ENCODE measurements at places on chromosomes 1 and 21.
A peak's percentile ranks its signal among the peaks of the same experiment; 100 is the strongest.

DNA sequence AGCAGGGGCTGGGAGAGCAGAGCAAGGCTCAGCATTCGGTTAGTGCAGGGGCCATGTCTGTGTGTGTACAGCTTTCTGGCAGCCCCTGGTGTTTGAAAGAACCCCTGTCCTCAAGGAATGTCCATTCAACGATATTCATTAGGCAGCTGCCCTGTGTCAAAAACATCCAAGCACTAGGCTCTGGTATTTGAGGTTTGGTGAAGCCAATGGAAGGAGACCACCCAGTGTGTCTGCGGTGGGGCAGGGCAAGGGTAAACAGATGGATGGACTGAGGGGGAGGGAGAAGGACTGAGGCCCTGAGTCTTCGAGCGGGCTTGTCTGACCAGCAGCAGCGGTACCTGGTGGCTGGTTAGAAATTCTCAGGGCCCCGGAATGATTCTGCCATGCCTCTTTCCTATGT is 155.6 kb upstream of the KLHDC7A start:
- DNase-seq: no peak

DNA sequence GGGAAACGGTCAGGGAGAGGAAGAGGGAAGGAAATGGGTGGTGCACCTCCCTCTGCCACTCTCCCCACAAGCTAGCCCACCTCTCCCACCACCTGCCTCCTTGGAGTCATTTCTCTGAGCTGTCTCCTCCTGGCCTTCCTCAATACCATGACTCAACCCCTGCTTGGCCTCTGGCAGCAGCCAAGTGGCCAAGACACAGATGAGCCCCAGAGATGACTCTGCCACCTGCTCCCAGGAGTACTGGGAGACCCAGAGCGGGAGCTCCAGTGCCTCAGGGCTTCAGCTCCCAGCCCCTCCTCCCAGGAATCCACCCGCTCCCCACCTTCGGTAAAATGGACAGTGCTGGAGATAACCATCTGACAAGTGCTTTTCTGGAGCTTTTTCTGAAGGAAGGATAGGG is 2.6 kb downstream of the S100A16 start:
- DNase-seq: no peak

- DNase-seq: no peak
Measured at GRCh38 chr1:66696771-66697170, 55.5 kb upstream of the DYNLT5 start.

DNA sequence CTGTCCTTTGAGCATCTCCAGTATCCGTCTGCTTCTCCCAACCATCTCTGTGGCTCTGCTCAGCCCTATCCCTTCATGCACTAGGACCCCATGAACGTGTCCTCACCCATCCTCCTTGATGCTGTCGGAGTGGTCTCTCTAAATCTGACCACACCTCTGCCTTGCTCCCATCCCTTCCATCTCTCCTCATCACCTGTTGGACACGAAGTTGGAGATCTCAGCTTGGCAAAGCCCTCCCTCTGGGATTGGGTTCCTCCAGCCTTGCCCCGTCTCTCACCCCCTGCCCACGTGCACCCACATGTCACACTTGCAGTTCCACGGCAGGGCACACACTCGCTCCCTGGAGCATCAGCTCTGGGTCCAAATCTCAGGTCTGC is 135.7 kb downstream of the ACTL8 start:
- DNase-seq: no peak

DNA sequence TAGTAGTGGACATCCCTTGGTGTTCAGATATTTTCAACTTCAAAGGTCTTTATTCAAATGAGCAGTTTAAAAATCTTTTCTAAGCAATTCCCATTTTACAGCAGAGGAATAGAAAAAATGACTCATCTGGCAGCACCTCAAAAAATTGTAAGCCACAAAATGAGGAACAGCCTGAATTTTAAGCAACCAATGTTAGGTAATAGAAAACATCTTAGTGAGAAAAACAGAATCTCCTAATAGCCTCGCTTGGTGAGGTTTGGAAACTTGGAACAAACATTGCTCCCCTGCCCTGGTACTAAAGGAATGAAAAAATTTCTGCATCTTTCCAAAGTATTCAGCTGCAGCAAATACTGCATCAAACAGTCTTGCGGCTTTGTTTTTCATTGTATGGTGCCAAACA is 264.4 kb downstream of the NTNG1 start:
- DNase-seq: no peak

GRCh38 chr1:11930571-11931445 is 3.7 kb upstream of the PLOD1 start:
- DNase-seq: no peak

GRCh38 chr1:174954073-174954460 is 45.7 kb upstream of the CACYBP start:
- no peak for DNase-seq

DNA sequence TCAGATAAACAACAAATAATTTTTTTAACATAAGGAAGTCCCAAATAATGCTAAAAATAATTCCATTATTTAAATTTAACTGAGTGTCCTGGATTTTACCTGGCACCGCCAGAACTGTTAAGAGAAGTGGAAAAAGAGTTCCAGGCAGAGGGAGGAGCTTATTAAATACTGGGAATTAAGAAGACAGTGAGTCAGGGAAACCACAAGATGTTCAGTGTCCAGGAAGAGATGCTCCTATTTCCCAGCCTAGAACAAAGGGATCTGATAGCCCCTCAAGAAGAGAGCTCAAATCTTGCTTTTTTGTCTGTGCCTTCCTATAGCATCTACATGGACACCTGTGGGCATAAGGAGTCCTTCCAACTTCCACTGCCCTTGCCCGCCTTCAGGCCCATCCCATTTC is 85.9 kb downstream of the PGM1 start:
- DNase-seq: no peak

DNA sequence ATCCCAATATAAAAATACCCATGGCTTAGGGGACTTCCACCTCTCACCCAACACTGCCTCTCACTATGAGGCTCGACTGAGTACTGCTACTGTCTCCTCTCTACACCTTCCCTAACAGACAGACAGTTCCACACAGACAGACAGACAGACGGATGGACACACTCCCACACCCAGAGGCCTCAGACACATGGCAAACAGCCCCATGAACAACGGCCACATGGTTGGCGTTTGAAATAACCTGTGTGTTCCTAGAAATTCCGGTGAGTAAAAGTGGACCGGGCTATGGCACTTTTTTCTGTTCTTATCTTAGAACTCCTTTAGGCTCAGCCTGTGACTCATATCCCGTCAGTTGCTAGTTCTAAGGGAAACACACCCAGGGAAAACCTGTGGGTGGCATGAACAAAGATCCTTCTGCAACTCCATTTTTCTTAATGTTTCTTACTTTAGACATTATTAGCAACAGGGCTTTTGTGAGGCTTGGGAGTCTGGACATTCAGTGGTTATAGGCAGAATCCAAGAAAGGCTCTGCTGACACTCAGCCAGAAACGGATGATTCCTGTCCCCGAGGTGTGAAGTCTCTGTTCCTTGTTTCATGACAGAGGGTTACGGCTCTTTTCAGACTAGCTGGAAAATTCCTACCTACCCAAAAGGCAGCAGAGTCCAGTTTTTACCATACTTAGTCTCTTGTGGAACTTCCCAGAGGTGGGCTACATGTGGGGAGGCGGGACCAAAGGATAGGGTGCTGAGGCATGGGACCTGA is 90.5 kb upstream of the TLR5 start:
- DNase-seq: peak; percentile 45
